ENCODE measurements at places on chromosomes 11 and 22.

GRCh38 chr11:60528465-60528864, 13.3 kb downstream of the MS4A13 start:
- DNase-seq: no peak

DNA sequence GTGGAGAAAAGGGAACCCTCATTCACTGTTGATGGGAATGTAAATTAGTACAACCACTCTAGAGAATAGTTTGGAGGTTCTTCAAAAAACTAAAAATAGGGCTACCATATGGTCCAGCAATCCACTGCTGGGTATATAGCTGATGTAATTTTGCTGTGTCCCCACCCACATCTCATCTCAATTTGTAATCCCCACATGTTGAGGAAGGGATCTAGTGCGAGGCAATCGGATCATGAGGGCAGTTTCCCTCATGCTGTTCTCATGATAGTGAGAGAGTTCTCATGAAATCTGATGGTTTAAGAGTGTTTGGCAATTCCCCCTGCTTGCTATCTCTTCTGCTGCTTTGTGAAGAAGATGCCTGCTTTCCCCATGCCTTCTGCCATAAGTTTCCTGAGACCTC, 17.1 kb upstream of the OR52M1 start:
- DNase-seq: no peak

DNA sequence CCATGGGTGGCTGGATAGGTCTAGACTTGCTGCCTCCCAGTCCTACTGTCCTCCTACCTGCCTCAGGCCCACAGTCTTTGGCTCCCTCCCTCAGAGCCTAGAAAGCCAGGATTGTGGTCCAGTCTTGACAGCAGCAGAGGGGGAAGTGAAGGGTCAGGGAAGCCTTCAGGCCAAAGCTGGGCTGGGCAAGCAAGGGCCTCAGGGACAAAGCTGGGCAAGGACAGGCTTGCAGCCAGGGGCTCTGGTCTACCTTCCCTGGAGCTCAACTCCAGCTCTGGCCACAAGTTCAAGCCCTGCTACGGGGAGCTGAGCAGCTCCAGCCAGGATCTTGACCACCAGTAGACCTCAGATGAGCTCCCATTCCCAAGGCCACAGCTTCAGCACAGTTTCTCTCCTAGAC, 14.9 kb downstream of the LMO1 start:
- DNase-seq: no peak

- DNase-seq: no peak
Measured at GRCh38 chr11:112977755-112978154, 16.5 kb downstream of the NCAM1 start.

GRCh38 chr11:17275400-17276235, 921 bp upstream of the NUCB2 start:
- no peak for DNase-seq

DNA sequence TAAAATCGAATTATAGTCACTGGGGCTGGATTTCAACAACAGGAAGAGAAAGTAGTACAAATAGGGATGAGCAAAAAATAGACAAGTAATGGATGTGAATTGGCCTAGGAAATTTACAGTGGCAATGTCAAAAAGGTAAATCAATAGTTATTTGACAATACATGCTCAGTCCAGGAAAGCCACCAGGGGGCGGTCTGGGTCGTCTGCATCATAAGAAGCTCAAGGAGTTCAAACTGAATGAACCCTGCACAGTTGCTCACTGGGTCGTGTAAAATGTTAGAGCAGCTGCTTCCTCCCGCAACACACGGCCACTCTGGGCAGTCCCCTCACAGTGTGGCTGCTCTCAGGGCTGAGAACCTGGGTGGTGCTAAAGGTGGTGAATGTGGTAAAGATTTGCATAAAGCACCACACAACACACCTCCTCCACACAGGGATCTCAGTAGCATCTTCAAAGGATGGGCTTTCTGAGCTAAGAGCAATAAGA, 85.9 kb downstream of the ZNF280B start:
- DNase-seq: peak; percentile 62

GRCh38 chr11:58564231-58564630, 11.4 kb downstream of the LPXN start:
- no peak for DNase-seq

DNA sequence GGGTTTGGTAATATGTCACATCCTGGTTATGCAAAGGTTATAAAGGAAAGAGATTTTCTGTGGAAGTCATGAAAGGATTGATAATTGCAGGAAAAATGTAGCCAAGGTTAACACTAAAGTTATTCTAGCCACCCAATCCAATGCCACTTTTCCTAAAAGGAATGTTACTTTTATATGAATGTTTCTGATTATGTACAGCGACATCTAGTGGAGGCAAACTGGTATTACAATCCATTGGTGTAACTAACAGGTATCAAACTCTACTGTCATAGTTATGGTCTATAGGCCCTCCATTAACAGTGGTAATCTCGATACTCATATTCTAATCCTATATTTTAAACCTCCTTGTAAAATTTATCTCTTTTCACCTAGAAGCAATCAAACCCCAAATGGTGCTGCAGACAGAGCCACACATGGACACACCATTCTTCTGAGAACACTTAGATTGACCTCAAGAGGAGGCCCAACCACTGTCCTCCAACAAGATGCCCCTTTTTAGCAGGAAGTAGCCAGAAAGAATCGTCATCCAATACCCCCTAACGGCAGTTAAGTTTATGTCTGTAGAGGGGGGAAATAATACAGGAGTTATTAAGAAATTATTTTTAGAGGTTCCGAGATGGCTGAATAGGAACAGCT, 74.9 kb upstream of the RAG2 start:
- no peak for DNase-seq

DNA sequence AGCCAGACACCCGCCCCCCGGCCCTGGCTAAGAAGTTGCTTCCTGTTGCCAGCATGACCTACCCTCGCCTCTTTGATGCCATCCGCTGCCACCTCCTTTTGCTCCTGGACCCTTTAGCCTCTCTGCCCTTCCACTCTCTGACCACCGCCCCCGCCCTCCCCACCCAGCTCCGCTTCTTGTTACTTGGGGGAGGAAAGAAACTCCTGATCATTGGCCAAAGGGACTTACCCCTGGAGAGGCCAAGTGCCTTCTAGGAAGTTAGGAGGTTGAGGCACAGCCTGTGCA, at the start of gene PRR33:
Gene PRR33 (minus strand): TSS at position 65 of the 285 bp plus-strand sequence. CDS start 1,311 bp downstream, outside the sequence.
- no peak for DNase-seq
